ENCODE measurements at places on chromosomes 7 and 10.

- DNase-seq: no peak
These were observed 88.1 kb upstream of the CTBP2 start for GRCh38 chr10:125248489-125248888.

DNA sequence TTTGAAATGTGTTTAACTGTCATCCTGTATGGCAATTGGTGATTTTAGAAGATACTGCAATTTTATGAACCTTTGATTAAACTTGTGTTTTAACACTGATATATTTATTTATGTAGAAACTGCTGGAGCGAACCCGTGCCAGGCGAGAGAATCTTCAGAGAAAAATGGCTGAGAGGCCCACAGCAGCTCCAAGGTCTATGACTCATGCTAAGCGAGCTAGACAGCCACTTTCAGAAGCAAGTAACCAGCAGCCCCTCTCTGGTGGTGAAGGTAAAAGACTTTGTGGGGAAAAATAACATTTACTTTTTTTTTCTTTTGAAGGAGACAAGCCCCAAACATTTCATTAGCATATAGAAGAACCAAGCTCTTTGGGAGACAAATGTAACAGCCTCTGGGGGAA, 6.5 kb downstream of the ANLN start:
- no peak for DNase-seq

DNA sequence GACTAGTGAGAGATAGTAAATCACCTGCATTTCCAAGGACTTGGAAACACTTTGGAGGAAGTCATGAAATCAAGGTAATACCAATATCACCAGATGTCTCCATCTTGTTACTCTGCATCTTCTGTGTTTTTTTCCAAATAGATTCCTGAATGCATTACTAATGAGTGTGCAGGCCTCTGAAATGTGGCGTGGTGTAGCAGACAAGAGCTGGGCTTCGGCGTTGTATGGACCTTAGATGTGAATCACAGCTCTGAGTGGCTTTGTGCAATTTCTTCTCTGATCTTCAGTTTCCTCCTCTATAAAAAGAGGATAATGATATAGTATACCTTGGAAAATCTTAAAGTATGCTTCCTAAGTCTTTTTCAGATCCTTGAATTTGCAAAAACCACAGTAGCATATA, 9.6 kb upstream of the MYPN start:
- no peak for DNase-seq

DNA sequence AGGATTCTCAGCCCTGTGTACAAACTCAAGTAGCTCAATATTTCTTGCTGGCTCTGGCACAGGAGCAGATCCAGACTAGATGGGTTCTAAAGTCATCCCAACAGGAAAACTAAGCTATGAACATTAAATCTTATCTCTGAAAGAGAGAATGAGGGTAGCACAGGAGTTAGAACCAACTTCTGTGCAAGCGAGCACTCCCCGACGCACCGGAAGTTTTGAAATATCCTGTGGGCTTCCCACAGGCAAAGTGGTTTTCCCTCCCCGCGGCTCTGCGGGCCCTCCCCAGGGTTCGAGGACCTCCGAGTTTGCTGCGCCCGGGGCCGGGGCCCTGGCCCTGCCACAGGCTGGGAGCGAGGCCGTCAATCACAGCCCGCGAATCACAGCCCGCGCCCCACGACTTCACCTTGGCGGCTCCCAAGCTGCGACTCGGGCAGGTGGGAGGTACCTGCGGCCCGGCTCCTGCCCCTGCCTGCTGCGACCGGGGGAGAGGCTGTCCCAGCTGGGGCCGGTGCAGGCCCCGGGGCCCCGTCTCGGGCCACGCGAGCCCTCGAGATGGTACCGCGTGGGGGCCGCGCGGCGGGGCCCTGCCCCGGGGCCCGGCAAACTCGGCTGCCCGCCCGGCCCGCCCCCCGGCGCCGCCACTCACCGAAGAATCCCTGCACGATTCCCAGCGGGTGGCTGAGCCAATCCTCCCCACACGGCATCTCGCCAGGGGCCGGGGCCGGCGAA, 598 bp downstream of the MCMBP start:
- DNase-seq: peak; percentile 79

GRCh38 chr7:95472581-95473161, 13.1 kb upstream of the ASB4 start:
- DNase-seq: no peak

- no peak for DNase-seq
These were observed 49.0 kb upstream of the TOMM7 start for GRCh38 chr7:22871661-22872060.

Data from iPS-NIHi11 (cell line).